Stimulated activated CD8-positive, alpha-beta memory T cell treated with anti-CD3 and anti-CD28 coated beads, Interleukin-15, amount 100 ng/mL, for 24 hours (primary cell): ENCODE measurements at places on chromosomes 6 and 20.

DNA sequence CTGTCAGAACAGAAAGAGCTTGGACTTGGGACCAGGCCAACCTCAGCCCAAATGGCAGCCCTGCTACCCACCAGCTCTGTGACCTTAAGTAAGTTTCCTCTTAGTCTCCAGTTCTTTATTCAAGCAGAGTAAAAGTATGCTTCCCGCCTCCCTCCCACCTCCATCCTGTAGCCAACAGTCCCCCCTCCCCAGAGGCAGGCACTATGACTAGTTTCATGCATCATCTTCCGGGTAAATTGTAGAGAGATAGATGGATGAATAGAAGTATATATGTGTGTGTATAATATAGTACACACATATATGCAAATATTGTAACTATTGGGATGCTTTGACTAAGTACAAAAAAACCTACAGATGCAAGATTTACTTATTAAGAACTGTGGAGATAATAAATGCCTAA is 39.5 kb upstream of the B4GALT5 start:
- no peak for DNase-seq

GRCh38 chr6:139743664-139744437 is 369.4 kb upstream of the CITED2 start:
- DNase-seq, result no peak

GRCh38 chr6:56947924-56948323 is 7.0 kb upstream of the BEND6 start:
- DNase-seq, result no peak

DNA sequence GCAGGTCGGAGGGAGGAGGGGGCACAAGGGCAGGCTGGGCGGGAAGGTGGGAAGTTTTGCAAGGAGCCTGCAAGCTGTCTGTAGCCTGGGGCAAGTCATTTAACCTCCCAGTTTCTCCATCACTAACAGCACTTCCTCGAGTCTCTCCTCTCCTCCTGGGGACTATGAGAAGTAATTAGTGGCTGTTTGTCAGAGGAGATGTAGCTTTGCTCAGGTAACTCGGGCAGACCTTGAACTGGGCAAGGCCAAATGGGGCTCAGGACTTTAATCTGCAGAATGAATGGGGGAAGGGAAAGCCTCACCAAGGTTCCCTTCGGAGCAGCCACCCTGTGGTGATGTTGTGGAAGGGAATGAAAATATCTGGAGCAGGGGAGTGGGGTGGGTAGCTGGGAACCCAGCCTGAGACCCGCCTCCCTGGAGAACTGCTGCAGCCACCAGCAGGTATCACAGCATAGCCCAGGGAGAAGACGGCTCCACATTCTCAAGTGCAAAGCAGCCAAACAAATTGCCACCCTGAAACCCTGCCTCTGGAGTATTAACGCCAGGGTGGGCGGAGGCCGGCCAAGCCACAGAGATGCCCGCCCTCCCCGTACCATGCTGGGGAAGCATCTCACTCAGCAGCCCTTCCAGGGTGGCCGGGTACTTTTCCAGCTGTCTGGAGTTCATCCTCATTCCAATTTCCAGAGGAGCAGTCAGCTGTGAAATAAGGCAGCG is 6.1 kb upstream of the LEMD2 start:
- no peak for DNase-seq

DNA sequence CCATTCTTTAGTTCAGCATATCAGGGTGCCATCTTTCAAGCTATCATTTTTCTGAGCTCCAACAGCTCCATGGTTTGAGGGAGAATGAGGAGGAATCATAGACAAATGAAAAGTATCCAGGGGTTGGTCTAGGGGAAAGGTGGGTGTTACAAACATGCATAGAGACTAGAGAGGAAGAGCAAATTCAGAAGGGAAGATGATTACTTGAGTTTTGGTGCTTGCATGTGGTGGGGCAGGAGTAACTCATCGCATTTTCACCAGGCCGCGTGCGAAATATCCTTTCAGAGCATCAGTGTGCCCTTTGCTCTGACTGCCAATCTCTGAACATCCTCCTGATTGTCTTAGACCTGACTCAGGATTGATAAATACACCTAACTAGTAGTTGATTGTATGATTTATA is 7.7 kb upstream of the BICRAL start:
- no peak for DNase-seq

GRCh38 chr6:10690651-10691445 is 3.6 kb downstream of the C6orf52 start:
- DNase-seq, result no peak

GRCh38 chr6:100447081-100447899 is 17.4 kb downstream of the SIM1 start:
- no peak for DNase-seq

DNA sequence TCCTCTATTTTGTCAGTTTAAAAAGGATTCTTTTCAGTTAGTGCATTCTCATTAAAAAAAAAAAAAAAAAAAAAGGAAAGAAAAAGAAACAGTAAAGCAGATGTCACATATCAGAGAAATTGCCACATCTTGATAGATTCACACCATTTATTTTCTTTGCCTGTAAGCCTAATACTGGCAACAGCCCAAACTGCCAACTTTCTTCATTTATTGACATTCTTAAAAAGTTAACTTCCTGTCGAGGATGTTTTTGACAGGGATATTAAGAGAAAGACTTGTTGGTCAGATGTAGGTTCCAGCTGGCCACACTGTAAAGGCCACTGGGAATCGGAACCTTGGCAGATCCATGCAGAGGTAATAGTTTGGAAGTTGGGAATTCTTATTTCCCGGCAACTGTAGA is 332.6 kb downstream of the NRN1 start:
- no peak for DNase-seq

- no peak for DNase-seq
Observed at GRCh38 chr6:151286214-151286613, 46.4 kb downstream of the AKAP12 start.

- no peak for DNase-seq
Observed at GRCh38 chr6:27805347-27805746, 106.8 kb downstream of the OR2B2 start.

- DNase-seq, result no peak
Observed at GRCh38 chr20:9736373-9736772, 102.5 kb downstream of the PAK5 start.

DNA sequence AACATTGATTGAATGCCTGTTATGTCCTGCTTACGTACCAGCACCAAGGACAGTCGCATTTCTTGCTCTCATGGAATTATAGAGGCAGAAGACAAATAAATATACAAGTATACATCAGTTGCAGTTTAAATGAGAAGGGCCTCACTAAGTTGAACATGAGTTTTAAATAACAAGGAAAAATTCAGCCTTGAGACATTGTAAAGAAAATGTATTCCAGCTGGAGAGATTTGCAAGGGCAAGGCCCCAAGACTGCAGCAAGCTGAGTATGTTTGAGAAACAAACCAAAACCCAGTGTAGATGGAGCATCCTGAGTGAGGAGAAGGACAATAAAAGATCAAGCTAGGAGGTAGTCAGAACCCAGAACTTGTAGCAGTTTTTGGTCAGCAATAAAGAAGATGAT is 123.2 kb upstream of the BMP5 start:
- DNase-seq, result no peak

DNA sequence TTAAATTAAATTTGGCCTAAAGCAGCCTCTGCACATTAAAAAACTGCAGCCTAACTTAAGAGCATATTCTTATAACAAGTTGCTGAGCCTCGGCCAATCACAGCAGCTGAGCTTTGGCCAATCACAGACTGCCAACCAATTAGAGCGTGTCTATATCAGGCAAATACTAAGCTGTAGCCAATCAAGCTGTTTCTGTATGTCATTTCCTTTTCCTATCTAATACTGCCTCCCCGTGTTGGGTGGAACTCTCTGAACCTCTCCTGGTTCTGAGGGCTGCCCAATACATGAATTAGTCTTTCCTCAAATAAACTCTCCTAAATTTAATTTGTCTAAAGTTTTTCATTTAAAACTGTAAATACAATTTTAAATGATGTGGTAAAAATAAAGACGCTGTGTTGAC is 3.9 kb upstream of the TMEM244 start:
- no peak for DNase-seq

DNA sequence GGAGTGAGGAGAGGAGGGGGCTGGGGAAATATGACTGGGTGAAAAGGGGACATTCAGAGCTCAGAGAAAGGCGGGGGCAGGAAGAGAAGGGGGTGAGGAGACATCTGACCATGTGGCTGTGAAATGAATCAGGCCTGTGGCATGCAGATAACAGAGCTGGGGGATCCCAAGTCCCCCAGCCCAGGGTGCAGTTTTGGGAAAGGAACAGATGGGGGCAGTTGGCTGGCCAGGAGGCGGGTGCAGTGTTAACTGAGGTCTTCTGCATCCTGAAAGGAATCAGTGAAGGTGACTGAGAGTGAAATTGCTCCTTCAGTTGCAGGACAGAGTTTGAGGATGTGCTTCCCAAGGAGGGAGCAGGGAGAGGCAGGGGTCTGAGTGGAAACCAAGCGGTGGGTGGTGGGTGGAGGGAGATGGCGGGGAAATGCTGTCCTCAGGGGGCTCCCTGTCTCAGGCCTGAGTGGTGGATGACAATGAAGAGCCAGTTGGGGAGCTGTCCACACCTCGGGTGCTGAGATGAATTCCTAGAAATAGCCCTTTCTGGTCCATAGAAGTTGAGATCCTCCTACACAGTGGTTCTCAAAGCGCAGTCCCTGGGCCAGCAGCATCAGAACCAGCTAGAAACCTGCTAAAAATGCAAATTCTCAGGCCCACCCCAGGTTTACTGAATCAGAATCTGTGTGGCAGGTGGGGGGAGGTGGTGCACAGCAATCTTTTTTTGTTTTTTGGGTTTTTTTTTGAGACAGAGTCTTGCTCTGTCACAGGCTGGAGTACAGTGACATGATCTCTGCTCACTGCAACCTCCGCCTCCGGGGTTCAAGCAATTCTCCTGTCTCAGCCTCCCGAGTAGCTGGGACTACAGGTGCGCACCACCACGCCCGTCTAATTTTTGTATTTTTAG is 26.0 kb upstream of the CCDC167 start:
- no peak for DNase-seq

DNA sequence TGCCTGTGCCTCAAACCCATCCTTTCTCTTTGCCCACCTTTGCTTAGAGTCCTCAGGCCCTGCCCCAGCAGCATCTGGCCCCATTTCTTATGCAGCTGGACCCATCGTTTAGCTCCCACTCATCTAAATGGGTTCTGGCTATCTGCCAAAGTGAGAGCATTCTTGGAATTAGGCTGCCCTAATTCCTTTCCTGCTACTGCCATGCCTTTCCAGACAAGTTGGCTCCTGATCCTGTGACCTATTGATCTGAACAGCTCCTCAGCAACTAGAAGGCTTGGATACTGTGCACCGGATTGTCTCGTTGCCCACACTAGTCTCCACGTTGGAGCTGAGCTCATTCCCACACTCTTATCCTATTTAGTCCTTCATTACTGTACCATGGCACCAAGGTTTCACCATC is 22.9 kb downstream of the DZANK1 start:
- DNase-seq, result no peak

- DNase-seq, result no peak
Observed at GRCh38 chr20:7505152-7505834, 435.0 kb downstream of the HAO1 start.

GRCh38 chr6:168968228-168968627 is 285.4 kb downstream of the THBS2 start:
- DNase-seq, result no peak

GRCh38 chr20:325889-326644 is 715 bp downstream of the SOX12 start:
- no peak for DNase-seq

DNA sequence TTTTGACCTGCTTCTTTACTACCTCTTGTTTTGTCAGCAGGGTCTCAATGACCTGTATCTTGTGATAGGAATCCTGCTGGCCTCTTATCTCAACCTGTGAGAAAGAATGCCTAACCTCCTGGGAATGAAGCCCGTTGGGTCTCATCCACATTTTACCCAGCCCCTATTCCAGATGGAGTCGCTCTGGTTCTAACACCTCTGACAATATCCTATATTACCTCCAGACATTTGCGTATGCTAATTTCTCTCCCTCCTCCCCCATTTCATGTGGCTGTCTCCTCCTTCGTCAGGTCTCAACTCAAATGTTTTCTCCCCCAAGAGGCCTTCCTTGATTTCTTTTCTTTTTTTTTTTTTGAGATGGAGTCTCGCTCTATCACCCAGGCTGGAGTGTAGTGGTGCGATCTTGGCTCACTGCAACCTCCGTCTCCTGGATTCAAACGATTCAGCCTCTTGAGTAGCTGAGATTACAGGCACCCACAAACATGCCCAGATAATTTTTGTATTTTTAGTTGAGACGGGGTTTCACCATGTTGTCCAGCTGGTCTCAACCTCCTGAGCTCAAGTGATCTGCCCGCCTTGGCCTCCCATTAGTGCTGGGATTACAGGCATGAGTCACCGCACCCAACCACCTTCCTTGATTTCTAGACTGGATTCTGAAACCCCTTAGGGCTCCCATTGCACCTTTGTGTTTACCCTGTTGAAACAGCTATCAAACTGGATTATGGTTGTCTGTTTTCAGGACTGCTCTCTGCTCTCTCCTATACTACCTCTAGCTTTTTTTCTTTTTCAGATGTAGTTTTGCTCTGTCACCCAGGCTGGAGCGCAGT is 49.5 kb upstream of the B4GALT5 start:
- no peak for DNase-seq

GRCh38 chr6:135604035-135604860 is 106.7 kb upstream of the AHI1 start:
- DNase-seq, result no peak

GRCh38 chr6:123509112-123509511 is 127.6 kb downstream of the TRDN start:
- no peak for DNase-seq

DNA sequence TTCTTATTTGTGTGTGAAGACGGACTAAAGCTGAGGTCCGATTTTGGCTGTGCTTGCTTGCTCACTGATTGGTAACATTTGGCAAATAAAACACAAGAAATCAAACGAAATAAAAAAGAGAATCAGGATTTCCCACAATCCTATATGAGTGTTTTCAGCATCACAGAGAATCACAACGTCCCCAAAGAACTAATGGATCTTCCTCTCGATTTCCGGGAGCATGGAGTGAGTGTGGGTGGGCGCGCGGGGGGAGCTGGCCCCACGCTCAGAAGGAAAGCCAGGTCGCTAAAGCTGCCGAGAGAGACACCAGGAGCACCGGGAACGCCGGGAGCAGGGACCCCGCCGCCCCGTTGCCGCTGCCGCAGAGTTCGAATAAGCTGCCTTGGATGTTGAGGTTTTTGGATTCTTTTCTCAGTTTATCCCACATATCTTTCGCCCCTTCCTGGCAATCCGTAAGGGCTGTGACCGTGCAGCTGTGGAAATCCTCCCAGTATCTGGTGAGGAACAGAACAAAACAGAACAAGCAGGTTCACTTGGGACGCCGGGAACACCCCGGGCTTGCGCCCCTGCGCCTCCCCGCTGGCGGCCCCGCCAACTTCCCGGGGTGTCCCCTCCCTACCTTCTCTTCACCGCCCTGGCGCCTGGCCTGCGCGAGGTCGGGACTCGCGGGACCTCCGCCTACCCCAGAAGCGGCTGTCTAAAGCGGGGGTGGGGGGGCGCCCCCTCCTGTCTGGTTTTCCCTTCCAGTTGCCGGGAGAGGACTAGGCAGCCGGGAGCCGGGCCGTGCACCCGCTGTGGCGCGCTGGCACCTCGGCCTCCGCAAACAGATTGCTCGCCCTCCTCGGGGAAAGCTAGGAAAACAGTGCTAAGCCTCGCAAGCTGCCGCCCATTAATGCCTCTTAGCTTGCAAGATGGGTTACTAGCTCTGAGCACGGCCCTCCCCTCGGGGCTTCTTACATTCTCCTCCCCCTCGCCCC is 7.7 kb downstream of the NRN1 start:
- DNase-seq, result no peak
